Mesothelial cell of epicardium (in vitro differentiated cells): ENCODE measurements at places on chromosomes 1 and 21. TPM values are rescaled to one million over a fixed set of nuclear protein-coding genes. Genes with fewer than 3 reads are reported as not detected.

DNA sequence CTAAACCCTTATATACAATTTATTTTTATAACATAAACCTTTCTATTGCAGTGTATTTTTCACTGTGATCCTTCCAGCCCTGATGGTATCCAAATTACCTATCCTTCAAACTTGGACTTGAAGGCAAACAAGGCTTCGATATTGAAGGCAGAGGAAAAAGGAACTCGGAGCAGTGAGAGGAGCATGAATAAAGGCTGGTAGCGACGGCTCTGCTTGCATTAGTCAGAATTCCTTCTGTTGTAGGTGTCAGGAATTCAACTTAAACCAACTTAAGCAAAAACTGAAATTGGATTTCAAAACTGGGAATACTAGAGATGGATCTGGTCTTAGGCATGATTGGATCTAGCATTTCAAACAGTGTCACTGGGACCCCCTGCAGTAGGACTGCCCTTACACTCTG, 17.8 kb upstream of the SSX2IP start:
- no peak for DNase-seq

GRCh38 chr1:225767634-225768540, 9.7 kb upstream of the SRP9 start:
- peak; percentile 37 for DNase-seq

DNA sequence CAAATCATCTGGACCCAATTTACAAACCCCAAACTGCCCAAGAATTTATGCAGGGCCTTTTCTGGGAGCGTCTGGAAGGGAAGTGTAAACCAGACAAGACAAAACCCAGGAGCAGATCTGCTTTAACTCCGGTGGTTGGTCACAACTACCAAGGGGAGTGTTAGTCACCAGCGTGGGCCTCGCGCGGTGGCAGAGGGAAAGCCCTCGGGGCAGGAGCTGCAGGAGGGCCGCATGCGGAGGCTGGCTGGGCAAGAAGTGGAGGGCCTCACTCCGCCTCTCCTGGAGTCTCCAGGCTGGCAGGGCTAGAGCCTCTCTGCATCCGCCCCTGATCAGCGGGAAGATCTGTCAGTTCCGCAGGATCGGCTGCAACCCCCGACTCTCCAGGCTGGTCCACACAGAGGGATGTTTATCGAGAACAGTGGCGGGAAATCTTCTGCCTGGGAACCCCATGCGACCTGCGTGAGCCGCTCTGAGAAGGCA, 2.0 kb downstream of the COL24A1 start:
- DNase-seq: peak; percentile 20

The TMEM222 gene
- 36.0 to 39.1 TPM (median 37.2 TPM) in 3 replicates for total RNA-seq

GRCh38 chr1:84073266-84073665, 70.8 kb upstream of the PRKACB start:
- DNase-seq: no peak

- DNase-seq: peak; percentile 53
These were observed 57.4 kb downstream of the SLC9A1 start for GRCh38 chr1:27097484-27097917.

DNA sequence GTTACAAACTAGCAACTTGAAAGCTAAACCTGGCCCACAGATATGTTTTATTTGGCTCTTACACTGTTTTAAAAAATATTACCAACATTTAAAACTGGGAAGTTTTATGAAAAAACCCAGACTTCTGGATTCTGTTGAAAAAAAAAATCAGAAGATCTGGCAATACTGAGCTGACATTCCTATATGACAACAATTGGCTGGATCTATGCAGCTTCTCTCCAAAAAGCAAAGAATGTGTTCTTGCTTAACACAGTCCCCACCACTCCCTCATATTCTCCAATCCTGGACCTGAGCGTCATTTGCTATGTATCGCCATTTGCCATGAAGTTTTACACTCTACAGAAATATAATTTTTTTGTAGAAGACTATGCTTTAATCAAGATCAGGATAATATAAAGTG, 859.6 kb downstream of the LTN1 start:
- DNase-seq: no peak

The CFHR5 gene
- total RNA-seq: not detected in 3 replicates

The ARMH1 gene
- 14.9 to 19.1 TPM (median 17.9 TPM) in 3 replicates for total RNA-seq

DNA sequence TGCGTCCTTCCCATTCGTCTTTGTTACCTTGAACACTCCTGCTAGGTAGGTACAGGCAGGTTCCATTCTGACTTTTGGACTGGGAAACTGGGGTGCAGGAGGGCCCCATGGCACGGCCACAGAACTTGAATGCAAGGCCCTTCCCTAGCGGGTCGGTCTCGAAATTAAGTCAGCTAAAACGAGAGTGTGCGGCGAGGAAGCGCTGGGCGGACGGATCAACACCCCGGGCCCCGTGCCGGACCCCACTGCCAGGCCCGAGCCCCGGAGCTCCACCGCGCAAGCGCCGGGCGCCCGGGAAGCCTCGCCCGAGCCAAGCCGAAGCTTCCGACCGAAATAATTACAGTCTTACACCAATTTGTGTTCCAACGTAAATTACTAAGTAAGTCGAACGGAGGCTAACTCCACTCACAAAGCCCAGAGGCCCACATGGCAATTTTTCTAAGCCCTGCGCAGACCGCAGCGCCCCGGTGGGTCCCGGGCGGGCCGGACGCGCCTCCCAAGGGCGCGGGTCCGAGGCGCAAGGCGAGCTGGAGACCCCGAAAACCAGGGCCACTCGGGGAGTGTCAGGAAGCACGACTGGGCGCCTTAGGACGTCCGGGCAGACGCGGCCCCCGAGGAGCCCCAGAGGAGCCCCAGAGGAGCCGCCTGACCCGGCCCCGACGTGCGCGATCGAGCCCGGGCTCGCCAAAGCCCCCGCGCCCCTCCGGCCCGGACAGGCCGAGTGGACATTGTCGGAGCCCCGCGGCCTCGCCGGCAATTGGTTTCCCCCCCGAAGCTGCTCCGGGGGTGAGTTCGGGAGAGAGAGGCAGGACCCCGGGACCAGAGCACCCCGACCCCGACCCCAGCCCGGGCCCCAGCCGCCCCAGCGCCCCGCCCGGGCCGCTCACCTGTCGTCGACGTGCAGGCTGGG, 624 bp downstream of the RIPK4 start:
- no peak for DNase-seq

GRCh38 chr1:165253818-165254254, 102.7 kb downstream of the LMX1A start:
- DNase-seq: no peak

DNA sequence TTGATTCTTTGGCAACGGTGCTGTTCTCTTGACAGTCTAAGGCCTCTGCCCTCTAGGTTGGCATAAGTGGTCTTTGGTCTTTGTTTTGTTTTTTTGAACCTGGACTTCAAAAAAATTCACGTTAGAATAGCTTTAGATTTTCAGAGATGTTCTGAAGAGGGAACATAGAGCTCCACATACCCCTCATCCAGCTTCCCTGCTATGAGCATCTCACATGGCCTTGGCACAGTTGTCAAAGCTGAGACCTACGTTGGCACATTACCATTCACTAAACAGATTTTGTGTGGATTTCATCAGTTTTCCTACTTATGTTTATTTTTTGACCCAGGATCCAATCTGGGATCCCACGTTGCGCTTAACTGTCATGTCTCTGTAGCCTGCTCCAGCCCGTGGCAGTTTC, 60.8 kb downstream of the ARHGEF10L start:
- DNase-seq: no peak

DNA sequence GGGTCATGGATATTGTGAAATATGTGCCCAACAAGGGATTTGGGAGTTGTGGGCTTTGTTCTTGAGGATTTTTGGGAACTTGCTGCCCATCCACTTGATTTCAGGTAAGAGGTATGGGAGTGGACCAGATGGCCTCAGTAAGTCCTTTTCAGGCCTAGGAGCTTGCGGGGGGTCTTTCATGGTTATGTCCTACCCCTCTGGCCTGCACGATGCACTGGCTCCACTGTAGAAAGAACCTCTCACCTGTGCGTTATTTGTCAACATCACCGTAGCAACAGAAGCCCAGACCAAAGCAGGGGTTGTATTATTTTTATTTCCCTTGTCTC, 8.6 kb downstream of the RIIAD1 start:
- DNase-seq: no peak

The RUSC1 gene
- total RNA-seq: 55.0 to 57.0 TPM (median 55.5 TPM) in 3 replicates

DNA sequence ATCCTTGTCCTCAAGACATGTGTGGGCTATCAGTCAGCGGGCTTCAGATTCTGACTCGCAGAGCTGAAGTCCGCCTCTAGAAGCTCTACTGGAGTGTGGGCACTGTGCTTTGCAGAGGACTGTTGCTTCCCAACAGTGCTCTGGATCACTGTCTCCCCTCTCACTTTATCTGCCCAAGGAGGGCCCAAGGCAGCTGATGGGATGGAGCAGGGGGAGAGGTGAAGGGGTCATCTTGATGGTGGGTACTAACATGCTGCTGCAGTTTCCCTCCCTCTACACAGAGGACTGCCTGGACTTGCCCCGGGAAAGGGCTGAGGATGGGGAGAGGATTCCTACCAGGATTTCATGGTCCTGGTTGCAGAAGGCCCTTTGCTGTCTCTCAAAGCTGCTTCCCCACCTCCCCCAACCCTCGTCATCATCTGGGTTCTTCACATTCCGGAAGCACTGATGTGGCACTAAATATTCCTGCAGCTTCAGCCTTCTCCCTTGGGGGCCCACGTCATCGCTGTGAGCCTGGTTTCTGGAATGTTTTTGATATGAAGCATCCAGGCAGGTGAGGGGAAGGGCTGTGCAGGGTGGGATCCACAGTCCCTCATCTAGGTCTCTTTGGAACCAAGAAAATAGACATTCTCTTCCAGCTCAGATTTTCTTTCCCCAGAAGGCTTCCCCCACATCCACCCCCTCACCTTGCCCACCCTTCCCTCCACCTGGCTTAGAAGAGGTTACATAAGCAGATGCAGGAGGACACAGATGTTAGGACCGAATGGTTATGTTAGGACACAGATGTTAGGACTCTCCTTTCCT, 23.2 kb downstream of the NUAK2 start:
- DNase-seq: peak; percentile 62

DNA sequence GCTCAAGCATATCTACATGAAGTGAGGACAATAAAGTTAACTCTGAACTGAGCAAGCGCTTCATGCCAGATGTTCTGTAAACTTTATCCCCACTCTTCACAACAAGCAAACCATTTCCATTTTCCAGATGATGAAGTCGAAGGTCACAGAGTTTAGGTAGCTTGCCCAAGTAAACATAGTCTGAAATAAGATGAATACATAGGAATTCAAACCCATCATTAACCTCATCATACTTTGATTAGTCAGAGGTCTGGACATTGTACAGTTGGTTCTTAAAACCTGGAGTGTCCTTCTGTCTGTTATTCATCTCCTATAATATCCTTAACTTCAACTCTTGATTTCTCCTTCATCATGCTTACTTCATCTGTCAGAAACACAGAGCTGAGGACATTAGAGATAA, 180.3 kb upstream of the C8B start:
- no peak for DNase-seq

GRCh38 chr1:66323958-66324625, 209.9 kb upstream of the SGIP1 start:
- DNase-seq: no peak

The AGMAT gene
- total RNA-seq: 0.16 to 0.31 TPM (median 0.25 TPM) in 3 replicates

DNA sequence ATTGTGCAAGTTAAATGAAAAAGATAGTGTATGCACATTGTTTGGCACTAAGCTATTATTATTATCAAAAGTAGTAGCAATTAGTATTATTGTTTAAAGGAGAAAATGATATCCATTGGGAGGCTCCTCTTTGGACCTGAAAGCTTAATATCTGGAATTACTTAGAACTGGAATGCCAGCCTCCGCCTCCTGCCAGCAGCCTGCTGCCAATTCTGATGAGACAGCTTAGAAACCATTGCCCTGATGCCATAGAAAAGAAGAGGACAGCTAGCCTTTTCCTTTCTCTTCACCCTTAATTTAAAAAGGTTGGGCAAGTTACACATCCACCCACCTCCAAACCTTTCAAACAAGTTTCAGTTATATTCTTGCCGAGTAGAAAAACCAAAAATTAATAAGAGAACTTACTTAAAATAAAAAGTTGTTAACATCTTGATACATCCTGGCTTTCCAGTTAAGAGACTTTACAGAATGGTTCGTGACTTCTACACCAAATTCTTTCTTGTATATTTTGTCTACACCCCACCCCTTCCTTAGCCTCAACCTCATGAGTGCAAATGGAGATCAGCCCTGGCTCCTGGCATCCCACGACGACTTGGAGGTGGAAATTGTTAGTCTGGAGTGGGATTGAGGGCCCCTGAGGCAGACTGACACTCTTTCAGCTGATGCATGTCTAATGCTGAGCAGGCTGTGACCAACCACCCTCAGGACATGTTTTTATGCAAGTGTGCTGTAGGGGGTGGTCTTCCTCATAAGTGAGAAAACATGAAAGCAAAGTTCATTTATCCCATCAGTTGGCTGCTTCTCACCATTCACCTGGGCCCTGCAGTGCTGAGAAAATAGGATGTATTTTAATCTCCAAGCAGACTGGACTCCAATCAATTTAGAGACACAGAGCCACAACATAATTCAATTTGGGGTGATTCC, 120.6 kb downstream of the KCNJ15 start:
- DNase-seq: no peak

The FAM3B gene
- 1.2 to 1.5 TPM (median 1.4 TPM) in 3 replicates for total RNA-seq

DNA sequence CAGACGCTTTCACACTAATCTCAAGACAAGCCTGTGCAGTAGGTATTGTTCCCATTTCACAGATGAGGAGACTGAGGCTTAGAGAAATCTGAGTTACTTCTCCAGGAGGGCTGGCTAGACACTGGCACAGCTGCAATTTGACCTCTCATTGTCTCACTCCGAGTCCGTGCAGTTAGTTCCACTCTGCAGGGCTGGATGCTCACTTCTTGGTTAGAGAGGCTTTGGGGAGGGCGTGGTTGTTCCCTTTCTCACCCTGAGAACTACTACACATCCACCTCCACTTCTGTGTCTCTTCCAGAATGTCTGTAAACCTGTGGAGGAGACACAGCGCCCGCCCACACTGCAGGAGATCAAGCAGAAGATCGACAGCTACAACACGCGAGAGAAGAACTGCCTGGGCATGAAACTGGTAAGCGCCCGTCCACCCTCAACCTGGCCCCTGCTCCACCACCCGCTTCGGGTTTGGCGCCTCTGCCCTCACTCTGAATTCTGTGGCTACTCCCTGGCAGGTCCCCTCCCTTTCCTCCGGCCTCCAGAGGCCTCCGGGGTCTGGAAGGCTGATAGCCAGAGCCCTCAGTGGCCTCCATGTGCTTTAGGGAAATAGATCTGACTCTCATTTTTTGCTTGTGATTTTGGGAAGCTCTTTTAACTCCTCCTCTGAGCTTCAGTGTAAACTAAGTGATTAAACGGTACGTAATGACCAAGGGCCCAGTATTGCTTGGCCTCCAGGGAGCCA, 29.1 kb downstream of the EIF2D start:
- DNase-seq: no peak

- no peak for DNase-seq
These were observed 4.4 kb downstream of the AVPR1B start for GRCh38 chr1:206112600-206113301.
